ENCODE measurements at places on chromosomes 3 and 15.
A peak's percentile ranks its signal among the peaks of the same experiment; 100 is the strongest.

DNA sequence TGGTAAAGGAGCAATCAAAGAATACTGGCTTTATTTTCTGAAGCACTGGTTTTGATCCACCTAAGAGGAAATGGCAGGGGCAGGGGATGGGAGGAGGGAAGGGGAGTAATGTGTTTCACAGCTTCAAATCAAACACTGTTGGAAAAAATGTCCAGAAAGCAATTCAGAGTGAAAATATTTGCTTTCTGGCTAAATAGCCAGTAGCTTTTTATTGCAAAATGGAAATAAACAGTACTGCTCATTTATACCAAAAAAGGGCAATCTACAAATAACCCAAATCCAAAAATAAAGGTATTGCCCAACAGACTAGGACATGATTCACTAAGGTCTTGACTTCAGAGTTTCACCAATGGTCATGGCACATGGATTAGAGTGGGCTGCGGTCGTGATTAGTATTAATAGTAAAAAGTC, 279.3 kb upstream of the THBS1 start:
- peak; percentile 72 for DNase-seq

GRCh38 chr15:82048811-82049210, 3.0 kb upstream of the MEX3B start:
- no peak for DNase-seq

GRCh38 chr3:49600781-49601180, 46.5 kb downstream of the BSN start:
- DNase-seq: no peak

- DNase-seq: no peak
These were observed 37.0 kb downstream of the CMTM8 start for GRCh38 chr3:32275506-32275905.

DNA sequence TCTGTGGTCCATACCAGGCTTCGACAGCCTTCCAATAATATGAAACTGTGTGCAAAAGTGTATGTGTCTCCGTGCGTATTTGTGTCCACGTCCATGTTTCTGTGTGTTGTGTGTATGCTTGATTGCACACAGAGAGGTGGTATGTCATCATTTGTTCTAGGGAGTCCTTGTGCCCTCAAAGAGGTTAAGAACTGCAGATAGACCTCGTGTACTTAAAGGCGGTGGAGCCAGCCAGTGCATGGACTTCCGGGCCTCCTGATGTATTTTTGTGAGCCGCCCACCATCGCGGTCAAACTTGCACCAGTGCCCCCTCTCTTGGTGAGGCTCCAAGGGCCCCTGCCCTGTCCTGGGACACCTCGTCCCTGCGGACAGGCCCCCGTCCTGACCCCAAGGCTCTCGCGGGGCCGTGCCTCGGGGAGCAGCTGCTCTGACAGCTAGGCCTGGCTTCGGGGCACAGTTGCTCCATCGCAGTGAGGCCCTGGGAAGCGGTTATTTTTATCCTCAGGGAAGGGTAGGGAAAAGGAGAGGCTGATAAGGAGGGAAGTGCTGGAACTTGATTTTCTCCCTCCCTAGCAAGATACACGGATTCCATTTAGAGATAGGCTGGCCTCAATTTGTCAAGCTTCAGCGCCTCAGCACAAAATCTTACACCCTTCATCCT, 1.2 kb upstream of the RYK start:
- DNase-seq: no peak

- no peak for DNase-seq
These were observed 145.4 kb downstream of the ERC2 start for GRCh38 chr3:56322862-56323261.

DNA sequence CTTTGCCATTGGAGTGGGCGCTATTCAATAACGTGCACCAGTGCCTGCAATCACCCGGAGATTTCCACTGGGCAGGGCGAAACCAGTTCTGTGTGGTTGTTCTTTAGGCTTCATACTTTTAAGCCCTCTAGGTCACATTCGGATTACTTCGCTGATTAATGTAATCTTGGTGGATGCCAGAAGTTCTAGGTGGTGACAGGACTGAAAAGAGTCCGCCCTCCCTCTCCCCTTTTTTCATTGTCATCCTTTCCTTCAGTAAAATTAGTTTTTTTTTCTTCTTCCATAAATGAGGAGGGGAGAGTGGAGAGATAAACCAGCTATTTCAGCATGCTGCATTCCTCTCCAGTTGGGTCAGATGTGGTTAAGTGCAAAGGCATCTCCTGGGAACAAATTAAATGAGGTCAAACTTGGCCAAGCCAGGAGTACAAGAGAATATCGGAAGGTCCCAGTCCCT, 2.3 kb upstream of the SLC2A2 start:
- peak; percentile 84 for DNase-seq

All from GM04504 (cell line).